ENCODE measurements at places on chromosomes 6 and 20.
A peak's percentile ranks its signal among the peaks of the same experiment; 100 is the strongest.

- DNase-seq = no peak
Observed at GRCh38 chr20:23156842-23157423, 70.8 kb upstream of the CD93 start.

GRCh38 chr6:164086076-164086887 lies 671.8 kb downstream of the QKI start:
- no peak for DNase-seq

- peak; percentile 20 for DNase-seq
Observed at GRCh38 chr6:36848658-36849441, 9.6 kb upstream of the CPNE5 start.

- DNase-seq = no peak
Observed at GRCh38 chr6:170417881-170418280, 111.3 kb downstream of the FAM120B start.

GRCh38 chr20:63567386-63568169 lies 6.5 kb downstream of the HELZ2 start:
- DNase-seq = no peak

- DNase-seq = no peak
Observed at GRCh38 chr6:85544776-85545175, 48.9 kb downstream of the SNX14 start.

DNA sequence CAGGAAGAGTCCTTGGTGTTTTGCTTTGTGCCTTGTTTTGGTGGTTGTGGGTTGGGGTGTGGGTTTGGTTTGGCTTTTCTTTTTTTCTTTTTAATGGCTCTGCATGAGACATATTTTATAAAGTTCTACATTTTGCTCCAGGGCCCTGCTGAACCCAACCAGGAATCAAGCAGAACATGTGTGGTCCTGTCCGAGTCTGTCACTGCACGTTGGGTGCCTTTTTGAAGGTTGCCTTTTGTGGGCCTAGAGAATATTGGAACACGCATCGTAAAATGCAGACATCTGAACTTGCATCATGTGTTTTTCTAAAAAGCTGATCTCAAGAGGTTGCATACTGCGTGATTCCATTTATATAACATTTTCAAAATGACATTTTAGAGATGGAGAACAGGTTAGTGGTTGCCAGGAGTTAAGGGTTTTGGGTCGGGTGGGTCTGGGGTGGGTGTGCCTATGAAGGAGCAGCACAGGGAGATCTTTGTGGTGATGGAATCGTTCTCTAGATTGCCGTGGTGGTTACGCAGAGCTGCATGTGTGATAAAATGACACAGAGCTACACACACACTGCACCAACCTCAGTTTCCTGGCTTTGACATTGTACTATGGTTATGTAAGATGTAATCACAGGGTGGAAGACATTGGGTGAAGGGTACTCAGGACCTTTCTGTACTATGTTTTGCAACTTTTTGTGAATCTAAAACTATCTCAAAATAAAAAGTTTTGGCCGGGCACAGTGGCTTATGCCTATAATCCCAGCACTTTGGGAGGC lies 80.2 kb downstream of the EYA2 start:
- no peak for DNase-seq

GRCh38 chr6:156701966-156702365 lies 75.2 kb upstream of the ARID1B start:
- DNase-seq = no peak

DNA sequence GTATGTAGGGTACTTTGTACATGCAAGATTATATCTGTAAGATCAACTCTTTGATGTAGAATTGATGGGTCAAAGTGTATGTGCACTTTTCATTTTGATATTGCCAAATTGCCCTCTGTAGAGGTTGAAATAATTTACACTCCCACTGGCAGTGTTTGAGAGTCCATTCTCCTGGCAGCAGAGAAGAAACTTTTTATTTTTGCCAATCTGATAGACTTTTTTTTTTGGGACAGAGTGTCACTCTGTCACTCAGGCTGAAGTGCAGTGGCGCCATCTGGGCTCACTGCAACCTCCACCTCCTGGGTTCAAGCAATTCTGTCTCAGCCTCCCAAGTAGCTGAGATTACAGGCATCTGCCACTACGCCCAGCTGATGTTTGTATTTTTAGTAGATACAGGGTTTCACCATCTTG lies 199.2 kb downstream of the ZFAND3 start:
- no peak for DNase-seq

DNA sequence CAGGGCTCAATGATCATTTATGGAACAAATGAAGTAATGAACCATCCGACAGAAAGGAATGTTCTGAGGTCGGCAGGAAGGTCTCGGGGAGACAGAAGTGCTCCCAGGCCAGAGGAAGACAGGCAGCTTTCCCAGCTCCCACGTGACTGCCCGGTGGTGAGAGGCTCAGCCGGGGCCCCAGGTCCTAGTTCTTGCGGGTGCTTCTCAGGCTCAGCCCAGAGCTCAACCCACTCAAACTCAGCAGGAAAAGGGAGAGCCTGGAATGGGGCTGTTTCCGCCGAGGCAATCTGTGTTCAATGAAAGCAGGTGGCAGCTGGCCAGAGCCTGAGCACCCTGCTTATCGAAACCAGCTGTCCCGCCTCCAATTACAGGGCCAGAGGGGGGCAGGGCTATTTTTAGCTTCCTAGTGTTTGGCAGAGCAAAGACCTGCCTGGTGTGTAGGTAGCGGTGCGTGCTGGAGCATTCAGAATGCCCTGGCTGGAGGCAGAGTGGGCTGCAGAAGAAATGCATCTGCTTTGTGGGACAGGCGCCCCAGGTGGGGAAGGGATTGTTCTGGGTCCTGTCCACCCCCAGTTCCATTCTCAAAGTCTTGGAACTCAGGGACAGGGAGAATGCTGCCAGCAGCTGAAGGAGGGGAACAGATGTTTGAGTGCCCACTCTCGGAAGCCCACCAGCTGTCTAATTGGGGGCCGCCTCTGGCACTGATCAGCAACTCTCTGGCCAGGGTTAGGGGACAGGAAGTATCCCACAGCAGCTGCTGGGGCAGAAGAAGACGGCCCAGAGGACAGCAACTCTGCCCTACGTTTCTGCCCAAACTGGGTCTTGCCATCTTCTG lies 145.1 kb downstream of the PREX1 start:
- peak; percentile 94 for DNase-seq

DNA sequence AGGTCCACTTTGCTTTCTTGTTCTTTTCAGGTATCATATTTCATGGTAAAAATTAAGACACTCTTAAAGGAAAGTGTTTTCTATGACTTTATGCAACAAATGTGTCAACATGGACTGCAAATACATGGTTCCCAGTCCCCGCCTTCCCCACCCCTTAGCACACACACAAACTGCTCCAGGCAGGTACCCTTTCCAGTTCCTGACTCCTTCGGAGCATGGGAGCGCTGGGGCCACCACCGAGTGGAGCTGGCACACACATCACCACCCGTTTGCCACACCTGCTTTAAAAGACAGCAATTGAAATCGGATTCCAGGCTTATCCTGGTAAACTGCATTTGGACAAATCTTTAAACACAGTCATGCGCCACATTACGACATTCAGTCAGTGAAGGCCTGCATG lies 22.2 kb downstream of the RNASET2 start:
- no peak for DNase-seq

- no peak for DNase-seq
Observed at GRCh38 chr6:12577124-12577850, 139.3 kb upstream of the PHACTR1 start.

DNA sequence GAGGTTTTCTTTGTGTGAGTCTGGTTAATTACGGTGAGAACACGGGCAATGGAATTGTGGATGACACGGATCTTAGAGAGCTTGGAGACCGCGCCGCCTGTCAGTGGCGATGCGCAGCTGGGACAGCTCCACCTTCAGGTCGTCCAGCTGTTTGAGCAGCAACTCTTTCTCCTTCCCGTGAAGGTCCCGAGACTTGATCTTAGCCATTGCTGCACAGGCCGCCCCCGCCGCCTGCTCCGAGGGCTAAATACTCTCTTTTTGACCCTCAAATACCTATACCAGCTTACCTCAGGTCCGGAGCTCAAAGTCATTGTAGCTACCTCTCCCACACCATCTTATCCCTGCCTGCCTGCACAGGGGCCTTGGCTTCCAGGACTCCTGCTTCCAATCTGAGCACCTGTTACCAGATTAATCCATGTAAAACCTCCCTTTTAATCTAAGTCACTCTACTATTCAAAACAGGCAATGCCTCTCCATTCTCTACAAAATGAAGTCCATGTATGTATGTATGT lies 100.2 kb downstream of the PREP start:
- peak; percentile 64 for DNase-seq

DNA sequence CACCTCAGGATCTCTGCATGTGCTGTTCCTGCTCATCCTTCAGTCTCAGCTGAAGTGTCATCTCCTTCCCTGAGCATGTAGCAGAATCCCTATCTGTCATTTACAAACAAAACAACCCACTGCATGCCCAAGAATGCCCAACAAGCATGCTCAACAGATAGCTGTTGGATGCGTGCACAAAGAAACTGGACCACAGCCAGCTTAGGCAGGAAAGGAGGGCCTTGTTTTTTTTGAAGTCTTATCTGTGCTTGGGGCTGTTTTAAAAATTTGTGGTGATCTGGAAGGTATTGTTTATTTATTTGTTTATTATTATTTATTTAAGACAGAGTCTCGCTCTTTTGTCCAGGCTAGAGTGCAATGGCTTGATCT lies 18.5 kb upstream of the SLC16A10 start:
- DNase-seq = peak; percentile 3

DNA sequence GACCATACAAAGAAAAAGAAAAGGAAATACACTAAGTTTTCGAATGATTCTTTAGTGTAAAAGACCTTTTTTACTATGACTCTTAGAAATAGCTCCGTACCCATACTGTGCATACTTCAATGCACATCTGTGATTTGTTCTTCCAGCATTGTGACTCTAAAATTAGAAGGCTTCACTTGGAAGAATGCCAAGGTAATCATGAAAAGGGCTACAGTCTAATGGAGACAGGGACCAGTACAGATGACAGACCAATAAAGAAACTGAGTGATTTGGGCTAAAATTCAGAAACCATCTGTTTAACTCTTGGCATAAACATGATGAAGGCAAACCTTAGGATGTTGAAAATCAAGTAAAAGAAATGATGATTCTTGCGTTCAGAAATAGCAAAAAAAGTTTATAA lies 46.3 kb downstream of the CYP39A1 start:
- DNase-seq = no peak

- no peak for DNase-seq
Observed at GRCh38 chr6:16092990-16093389, 35.9 kb upstream of the MYLIP start.

- DNase-seq = no peak
Observed at GRCh38 chr20:62628691-62629090, 13.6 kb upstream of the SLCO4A1 start.

DNA sequence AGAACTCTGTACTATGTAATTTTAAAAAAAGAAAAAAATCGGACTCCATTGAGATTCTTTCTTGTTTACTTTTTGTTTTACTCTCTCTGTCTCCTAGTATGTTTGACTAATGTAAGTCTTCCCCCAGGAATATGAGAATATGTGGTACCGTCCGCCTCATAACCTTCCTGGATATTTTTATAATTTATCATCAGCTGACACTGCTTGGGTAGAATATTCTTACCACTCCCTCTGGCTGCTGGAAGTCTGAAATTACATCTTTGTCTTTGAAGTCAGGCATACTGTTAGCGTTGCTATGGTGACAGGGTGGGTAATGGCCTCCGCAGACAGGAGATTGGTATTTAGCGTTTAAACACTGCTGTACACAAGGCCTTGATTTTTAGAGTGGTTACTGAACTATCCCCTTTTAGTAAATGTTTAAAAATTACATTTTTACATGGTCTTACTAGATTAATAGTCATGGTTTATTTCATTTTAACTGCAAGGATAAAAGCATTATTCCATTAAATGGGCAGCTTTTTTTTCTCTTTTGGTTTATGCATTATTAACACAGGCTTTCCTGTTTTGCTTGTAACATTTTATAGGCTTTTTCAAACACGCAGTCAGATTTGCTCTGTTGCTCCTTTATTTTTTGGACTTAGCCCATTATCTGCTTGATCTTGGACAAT lies 176.4 kb downstream of the ARID1B start:
- peak; percentile 38 for DNase-seq

Data from NCI-H2029 (cell line).